NCI-H1048 (cell line): ENCODE measurements at places on chromosomes 4 and X.
A peak's percentile ranks its signal among the peaks of the same experiment; 100 is the strongest.

GRCh38 chr4:112277220-112277619 lies 8.5 kb downstream of the TIFA start:
- no peak for DNase-seq

- no peak for DNase-seq
Observed at GRCh38 chr4:63348735-63349673, 1060.2 kb downstream of the TECRL start.

- no peak for DNase-seq
Observed at GRCh38 chr4:60296386-60296785, 903.7 kb upstream of the ADGRL3 start.

DNA sequence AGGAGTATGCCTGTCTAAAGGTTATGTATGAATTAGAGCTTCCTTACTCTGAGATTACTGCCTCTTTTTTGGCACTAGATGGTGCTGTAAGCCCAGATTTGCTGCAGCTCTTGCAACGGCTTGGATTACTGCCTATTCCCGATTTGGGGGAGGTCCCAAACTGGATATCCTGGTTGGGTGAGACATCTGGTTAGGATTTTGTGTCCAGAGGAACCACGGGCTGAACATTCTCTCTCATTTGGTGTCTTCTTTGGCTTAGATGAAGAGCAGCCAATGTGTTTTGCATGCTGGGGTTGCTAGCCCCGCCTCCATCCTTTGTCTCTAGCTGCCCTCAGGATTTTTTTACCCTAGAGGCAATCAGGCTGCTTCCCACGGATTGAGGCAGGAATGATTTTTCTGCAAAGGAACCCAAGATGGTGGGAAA lies 31.9 kb downstream of the F8A1 start:
- peak; percentile 35 for DNase-seq

DNA sequence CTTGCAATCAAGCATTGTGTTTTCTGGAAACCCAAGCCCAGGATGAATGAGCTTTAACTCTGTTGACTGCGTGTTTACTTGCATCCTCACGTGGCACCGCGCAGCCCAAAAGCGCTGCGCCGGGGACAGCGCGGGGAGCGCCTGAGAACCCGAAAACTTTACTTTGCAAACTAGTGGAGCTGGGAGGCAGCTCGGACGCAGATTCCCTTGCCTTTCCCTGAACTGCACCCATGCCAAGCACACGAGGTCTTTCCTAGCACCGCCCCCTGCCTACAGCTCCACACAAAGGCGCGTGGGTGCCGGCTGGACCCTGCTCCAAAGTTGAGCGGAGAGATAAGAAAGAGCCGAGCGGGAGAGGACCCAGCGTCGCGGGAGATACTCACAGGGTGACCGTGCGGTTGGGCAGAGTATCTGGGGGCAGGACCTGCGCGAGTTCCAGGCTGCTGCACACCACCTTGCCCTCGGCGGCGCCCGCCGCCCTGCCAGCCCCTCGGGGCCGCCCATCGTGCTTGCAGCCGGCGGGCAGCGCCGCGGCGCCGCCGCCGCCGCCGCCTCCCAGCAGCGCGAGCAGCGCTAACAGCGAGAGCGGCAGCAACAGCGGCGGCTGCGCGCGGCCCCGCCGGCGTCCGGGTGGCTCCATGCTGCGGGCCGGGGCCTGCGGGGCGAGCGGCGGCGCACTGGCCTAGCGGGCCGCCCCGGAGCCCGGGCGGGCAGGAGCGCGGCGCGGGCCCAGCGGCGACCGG lies 550 bp downstream of the ADGRA3 start:
- DNase-seq = peak; percentile 39

GRCh38 chr4:153246446-153247115 lies 42.3 kb downstream of the TRIM2 start:
- no peak for DNase-seq

- DNase-seq = no peak
Observed at GRCh38 chr4:107666134-107666533, 53.9 kb downstream of the PAPSS1 start.

GRCh38 chr4:10690185-10690907 lies 5.8 kb upstream of the CLNK start:
- no peak for DNase-seq

DNA sequence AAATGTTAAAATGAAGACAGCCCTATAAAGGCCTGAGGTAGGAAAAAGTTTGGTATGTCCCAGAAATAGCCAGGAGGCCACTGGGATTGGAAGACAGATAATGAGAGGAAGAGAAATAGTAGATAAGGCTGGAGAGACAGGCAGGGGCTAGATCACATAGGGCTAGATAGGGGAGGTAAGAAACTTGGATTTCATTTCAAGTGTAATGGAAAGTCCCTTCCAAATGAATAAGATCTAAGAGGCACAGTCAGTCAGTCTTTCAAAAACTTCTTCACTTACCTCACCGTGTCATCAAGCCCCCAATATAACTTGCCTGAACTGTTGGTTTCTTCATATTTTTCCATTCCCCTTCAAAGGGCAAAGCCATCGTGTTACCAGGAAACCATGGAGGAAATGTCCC lies 121.8 kb downstream of the SPCS3 start:
- no peak for DNase-seq

- DNase-seq = peak; percentile 35
Observed at GRCh38 chr4:56038487-56039162, 89.9 kb downstream of the CEP135 start.

DNA sequence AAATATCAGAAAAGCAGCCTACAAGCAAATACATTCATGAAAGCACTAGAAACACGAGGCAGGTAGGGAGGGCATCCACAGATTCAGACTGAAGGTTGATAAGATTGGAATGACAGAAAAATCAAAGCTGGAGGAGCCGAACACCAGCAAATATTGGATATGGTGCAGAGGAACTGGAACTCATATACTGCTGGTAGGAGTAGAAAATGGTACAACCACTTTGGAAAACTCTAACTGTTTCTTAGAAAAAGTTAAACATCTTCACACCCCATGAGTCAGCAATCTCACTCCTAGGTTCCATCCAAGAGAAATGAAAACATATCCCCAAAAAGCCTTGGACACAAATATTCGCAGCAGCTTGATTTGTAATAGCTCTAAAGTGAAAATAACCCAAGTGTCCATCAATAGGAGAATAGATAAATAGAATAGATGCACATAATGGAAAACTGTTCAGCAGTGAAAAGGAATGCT lies 27.1 kb downstream of the CD99L2 start:
- no peak for DNase-seq

GRCh38 chr4:112085156-112086035 lies 59.9 kb upstream of the FAM241A start:
- DNase-seq = no peak

- DNase-seq = no peak
Observed at GRCh38 chrX:70432936-70433847, 10.1 kb downstream of the GDPD2 start.

DNA sequence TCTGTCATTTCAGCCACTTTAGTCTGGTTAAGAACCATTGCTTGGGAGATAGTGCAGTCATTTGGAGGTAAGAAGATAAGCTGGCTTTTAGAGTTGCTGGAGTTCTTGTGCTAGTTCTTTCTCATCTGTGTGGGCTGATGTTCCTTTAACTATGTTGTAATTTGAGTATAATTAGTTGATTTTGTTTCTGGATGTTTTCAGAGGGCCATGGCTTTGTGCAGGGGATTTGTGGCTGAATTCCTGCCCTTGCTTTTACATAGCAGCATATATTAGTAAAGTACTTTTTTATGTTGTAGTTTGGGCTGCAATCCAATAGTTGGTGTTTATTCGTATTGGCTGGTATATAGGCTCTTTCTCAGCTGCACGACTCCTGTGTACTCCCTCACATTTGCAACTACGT lies 339.6 kb downstream of the ANKRD50 start:
- no peak for DNase-seq

GRCh38 chr4:156686120-156686519 lies 285.5 kb downstream of the PDGFC start:
- DNase-seq = no peak

DNA sequence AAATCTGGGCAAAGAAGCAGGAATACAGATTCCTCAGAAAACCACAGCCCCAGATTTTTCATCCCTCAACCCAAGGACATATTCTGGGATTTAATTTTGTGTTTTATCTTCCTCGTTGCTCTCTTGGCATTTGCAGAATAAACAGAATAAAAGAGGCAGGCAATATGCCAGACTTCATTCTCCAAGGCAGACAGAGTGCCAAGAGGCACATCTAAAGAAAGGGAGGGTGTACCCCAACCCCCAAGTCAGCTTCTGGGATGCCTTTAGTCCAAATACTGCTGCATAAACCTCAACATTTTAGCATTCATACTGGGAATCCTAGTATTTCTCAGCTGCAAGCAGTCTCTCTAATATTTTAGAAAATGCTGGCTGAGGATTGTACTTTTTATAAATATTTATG lies 629.2 kb downstream of the KLHL13 start:
- DNase-seq = no peak

- DNase-seq = no peak
Observed at GRCh38 chr4:125433453-125433852, 118.7 kb downstream of the FAT4 start.

DNA sequence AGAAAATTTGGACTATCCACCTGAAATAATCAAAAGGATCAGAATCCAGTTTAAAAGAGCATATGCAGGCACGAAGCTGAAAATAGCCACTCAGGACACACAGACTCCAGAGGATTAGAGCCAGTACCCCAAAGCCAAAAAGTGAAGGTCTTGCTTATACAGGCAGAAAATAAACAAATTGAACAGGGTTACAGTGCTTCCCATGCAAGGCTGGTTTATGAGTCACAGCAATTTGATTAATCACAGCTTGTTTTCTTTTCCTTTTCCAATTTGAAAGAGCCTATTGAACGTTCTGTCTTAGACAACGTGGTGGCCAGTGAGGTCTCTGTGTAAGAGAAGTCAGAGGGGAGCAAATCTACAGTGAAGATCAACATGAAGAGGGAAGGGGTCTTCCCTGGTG lies 10.2 kb downstream of the HGFAC start:
- DNase-seq = no peak

DNA sequence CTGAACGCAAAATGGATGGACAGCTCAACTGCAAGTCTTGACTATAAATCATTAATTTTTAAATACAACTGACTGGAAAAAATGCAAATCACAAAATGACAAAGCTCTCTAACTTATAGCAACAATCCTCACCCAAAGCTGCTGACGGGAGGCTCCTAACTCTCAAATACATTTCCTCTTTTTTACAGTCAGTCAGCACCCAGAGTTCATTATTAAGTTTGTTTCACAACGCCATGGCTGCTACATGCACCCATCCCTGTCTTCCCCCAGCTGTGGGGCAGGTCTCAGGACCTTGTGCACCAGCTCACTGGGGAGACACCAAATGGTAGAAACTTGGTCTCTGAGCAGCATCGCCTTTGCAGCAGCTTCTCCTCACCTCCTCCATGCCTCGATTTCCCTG lies 97.6 kb downstream of the SLC34A2 start:
- DNase-seq = no peak

DNA sequence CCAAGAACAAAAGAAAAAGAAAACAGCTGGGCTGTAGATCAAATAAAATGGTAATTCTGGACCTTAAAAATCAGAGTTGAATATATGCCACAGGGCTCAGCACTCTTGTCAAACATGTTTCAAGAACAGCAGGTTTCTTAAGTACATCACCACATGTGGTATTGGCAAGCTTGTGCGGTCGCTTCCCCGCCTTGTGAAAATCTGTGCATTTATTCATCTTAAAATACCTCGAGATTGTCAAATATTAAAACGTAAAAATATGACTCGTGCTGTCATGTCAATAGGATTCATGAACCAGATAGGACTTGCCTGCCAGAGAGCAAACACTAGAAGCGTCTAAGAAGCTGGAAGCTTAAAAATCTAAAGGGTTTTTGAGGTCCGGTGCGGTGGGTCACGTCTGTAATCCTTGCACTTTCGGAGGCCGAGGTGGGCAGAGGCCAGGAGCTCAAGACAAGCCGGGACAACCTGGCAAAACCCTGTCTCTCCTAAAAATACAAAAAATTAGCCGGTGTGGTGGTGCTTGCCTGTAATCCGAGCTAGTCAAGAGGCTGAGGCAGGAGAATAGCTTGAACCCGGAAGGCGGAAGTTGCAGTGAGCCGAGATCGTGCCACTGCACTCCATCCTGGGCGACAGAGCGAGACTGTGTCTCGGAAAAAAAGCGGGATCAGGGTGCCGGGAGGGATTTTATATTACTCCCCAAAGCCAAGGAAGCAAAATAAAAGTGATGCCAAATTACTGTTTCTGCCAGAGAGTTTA lies 40.2 kb upstream of the TMEM154 start:
- DNase-seq = no peak

DNA sequence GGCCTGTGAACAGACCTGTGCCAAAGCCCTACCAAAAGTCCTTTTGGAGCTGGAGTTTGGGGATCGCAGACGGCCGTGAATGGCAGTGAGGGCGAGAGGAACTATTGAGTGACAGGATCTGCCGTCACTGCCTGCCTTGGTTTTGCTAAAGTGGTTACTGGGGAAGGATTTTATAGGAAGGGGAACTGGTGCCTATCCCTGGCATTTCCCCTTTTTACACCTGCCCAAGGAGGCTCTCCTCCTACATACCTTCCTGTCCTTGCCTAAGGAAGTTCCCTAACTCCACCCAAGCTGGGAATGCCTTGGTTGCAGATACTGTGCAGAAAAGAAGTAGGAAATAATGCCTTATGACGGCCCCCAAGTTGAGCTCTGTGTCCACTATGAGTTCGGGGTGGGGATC lies 14.5 kb downstream of the LONRF3 start:
- no peak for DNase-seq

DNA sequence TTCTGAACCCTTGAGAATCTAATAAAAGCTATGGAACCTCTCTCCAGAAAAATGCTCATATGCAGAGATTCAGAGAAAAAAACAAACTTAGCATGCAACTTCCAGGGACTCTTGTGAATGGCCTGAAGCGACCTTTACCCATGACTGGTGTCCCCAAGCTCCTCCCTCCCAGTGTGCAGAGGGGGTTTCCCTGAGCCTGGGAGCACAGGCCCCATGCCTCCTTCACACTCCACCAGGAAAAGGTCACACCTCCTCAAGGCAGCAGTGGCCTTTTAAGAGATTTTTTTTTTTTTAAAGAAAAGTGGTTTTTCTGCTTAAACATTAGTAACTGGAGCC lies 13.3 kb upstream of the UBA6 start:
- no peak for DNase-seq

GRCh38 chrX:1425381-1425780 lies 27.3 kb downstream of the ASMTL start:
- DNase-seq = no peak
